ENCODE measurements at places on chromosomes 7 and 10.

- no peak for DNase-seq
Measured at GRCh38 chr7:50771120-50772002, 11.3 kb downstream of the GRB10 start.

GRCh38 chr10:75773231-75773780 lies 341.9 kb downstream of the LRMDA start:
- DNase-seq: no peak

- no peak for DNase-seq
Measured at GRCh38 chr7:66957595-66958290, 36.7 kb downstream of the TMEM248 start.

DNA sequence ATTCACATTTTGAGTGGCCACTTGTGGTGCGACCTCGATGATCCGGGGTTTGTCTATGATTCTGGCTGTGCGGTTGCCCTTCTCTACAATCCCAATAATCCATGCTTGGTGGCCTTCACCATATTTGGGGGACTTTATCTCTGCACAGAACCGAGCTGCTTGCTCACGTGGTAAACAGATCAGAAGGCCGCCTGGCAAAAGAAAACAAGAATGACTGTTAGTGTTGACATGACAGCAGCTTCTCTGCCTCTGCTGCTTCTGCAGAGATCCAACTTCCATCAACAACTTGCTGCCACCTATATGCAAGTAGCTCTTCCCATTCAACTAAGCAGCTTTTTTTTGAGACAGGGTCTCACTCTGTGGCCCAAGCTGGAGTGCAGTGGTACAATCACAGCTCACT lies 19.3 kb upstream of the PHYH start:
- DNase-seq: no peak

DNA sequence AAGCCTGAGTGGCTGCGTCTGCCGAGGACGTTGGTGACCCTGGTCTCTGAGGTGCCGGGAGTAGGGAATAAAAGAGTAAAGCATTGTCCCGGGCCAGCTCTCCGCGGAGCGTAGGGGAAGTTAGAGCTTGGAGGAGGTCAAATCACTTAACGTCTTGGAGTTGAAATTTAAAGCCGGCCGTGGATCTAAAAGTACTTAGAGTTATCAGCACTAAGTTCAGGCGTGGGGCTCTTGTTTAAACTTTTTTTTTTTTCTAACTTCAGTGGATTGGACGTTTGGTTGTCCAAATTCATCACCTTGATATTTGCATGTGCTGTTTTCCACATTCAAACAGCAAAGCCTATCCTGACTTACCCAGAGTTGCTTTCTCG lies 700 bp downstream of the NIPSNAP2 start:
- DNase-seq: no peak

DNA sequence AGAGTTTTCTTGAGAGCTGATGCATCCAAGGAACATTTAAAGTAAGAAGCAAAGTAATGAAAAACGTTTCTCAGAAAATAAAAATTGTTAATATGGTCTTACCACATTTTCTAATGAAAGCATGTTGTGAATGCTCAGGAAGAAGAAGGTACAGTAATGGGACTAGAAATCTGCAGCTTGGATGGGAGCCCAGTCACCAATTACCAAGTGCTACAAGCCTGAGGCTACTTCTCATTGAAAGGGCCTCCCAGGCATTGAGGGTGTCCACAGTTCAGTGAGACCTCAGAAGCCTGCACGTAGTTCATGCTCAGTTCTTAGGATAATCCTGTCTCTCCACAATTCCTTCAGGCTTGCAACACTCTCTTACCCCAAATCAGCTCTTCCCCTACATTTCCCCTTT lies 17.6 kb downstream of the PTN start:
- DNase-seq: no peak

DNA sequence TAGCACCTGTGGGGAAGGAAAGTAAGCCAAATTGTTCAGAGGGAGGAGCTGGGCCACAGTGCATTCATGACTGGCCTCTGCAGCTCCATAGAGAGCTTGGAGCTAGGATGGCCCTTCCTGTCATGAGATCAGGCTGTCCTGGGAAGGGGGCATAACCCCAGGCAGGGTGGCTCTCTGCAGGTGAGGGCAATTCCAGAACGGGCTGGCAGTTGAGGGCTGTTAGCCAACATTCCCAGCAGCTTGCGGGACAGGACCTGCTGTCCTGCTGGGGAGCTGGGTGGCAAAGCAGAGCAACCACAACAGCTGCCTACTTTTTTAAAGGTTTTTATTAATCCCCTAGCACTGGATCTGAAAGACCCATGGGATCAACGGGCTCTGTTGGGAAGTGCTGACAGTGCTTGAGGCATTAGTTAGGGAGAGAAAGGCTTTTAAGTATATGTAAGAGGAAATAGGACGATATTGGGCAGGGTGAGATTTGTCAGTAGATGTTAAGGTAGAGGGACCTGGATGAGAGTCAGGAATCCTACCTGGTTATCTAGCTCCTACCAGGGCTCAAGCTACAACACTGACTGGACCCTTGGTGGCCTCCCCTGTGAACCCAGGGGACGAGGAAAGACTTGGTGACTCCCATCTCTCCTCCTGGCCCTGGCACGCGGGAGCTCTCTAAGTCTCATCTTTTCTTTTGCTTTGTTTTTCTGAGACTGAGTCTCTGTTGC lies 77.8 kb downstream of the NAMPT start:
- no peak for DNase-seq

DNA sequence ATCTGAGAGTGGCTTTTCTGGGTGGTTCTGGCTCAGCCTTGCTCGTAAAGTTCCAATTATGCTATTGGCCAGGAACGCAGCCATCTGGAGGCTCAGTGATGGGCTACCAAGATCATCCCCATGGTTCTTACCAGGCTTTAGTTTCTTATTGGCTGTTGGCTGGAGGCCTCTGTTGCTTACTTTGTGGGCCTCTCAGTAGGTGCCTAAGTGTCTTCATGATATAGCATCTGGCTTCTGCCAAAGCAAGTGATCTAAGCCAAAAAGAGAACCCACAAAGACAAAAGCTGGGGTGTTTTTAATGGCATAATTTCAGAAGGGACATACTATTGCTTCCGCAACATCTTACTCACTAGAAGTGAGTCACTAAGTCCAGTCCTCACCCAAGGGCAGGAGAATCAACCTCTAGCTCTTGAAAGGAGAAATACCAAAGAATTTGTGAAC lies 132.0 kb upstream of the MDFIC start:
- no peak for DNase-seq

DNA sequence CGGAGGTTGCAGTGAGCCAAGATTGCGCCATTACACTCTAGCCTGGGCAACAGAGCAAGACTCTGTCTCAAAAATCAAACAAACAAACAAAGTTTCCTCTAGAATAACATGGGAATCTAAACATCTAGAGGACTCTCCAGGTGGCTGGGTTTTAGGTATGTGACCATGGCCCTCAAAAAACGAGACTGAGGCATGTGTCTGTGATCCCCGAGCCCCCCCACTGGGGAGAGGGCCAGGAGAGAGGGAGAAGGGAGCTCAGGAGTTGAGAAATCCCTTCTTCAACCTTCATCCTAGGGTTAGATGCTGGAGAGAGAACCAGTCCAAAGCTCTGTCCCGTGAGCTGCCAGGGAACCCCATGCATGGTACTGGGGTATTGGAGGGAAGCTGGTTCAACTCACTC lies 188.0 kb upstream of the LYZL2 start:
- no peak for DNase-seq

DNA sequence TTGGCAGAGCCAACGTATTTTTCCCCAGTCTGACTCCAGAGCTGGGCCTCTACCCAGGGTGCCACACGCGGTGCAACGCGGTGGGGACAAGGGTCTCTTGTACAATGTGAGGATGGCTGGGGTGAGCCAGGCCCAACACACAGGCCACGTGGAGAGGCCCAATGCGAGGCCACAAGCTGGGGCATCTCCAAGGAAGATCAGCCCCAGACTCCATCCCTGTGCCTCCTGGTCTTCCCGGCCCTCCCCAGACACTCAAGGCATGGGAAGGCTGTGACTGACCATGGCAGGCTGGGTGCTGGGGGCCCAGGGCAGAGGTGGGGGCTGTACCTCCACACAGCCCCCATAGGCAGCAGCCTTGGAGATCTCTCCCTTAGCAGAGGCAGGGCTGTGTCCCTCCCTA lies 135.3 kb upstream of the FAM20C start:
- DNase-seq: no peak
